ENCODE measurements at places on chromosomes 7 and 10. TPM values are rescaled to one million over a fixed set of nuclear protein-coding genes. Genes with fewer than 3 reads are reported as not detected.

GRCh38 chr7:130490311-130490791 is 1.5 kb upstream of the MEST start:
- H3K4me1 ChIP-seq, result peaks cover 24% of the 10 kb centered on the region
- peaks cover 81% of the 10 kb centered on the region for H3K27me3 ChIP-seq
- no peak overlapping the region for H3K4me3 ChIP-seq

- peak; percentile 92 for DNase-seq
- H3K27me3 ChIP-seq, result no peaks in the 10 kb centered on the region
- H3K36me3 ChIP-seq, result peaks cover 49% of the 10 kb centered on the region
Measured at GRCh38 chr10:118698421-118698820, 56.3 kb downstream of the CACUL1 start.

Gene ATOH7
- not detected for total RNA-seq

DNA sequence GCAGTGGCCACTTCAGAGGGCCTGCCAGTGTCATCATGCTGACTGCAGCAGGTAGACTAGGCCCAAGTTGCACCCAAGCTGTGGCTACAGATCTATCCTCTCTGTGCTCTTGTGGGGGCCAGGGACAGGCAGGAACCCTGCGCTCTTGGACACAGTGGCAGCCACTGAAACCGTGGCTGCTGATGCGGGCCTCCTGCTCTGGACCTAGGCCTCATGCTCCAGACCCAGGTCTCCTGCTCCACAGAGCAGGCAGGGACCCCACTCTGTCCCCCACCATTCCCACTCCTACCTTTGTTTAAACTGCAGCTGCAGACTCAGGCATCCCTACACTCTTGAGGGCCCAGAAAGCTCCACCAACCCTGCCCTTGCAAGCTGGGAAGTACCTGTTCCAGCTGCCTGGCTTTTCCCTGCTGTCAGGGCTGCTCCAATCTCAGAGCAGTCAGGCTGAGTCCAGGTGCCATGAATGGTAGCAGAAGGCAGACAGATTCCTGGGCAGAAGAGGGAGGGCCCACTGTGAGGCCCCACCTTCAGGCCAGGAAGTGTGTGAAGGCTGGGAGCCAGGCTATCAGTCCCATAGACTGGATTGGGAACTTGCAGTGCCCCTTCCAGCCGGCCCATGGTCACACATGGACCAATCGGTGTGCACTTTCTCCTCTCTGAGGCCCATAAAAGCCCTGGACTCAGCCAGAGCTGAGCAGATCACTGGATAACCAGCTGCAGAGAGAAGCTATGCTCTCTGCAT is 634.0 kb upstream of the SEMA3D start:
- no peaks in the 10 kb centered on the region for H3K4me1 ChIP-seq
- no peaks in the 10 kb centered on the region for H3K36me3 ChIP-seq
- H3K27me3 ChIP-seq, result no peaks in the 10 kb centered on the region
- no peak for DNase-seq
- H3K27ac ChIP-seq, result no peak overlapping the region

Gene KCND2
- not detected for total RNA-seq

GRCh38 chr10:127090138-127090537 is 106.3 kb downstream of the INSYN2A start:
- H3K4me1 ChIP-seq, result no peaks in the 10 kb centered on the region
- DNase-seq, result no peak
- H3K4me3 ChIP-seq, result no peak overlapping the region
- no peaks in the 10 kb centered on the region for H3K27me3 ChIP-seq

DNA sequence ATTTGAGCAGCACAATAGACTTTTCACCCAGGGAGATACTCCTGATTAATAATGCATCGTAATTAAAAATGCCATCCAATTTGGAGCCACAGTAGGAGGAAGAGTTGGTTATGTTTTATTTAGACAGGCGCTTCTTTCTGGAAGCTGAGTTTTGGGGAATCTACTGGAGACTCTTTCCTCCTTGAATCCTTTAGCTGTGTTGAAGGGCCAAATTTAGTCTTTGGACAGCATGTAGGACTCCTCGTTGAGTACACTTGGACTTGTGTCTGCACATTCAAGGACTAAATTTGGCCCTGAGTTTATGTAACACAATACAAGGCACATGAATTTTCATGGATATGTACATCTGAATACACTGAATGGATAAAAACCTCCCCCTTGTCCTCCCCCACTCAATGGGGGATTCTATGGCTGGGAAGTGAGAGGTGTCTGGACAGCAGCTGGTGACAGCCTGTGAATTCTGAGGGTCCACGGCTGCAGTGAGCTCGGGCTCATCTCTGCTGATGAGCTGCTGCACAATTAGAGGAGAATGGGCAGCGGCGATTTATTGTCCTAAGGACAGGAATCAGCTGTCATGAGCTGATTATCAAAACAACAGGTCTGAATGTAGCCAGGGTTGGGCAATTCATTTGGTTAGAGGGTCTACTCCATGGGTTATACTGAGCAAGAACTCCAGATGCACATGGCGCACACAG is 95.2 kb downstream of the PRTFDC1 start:
- no peak overlapping the region for H3K27ac ChIP-seq
- H3K27me3 ChIP-seq, result no peaks in the 10 kb centered on the region
- no peak overlapping the region for H3K4me3 ChIP-seq
- H3K36me3 ChIP-seq, result no peaks in the 10 kb centered on the region
- no peaks in the 10 kb centered on the region for H3K4me1 ChIP-seq

Gene GIGYF1
- total RNA-seq, result 55.5 TPM
